CD4-positive, alpha-beta memory T cell (primary cell): ENCODE measurements at places on chromosomes 5 and 9. TPM values are rescaled to one million over a fixed set of nuclear protein-coding genes. Genes with fewer than 3 reads are reported as not detected.

Gene RASGRF2
- 33.7 TPM for total RNA-seq

Gene FSTL4
- total RNA-seq: not detected

Gene LHFPL2
- 2.7 TPM for total RNA-seq

Gene GALNT12
- total RNA-seq: 13.8 TPM

Gene GABRG2
- not detected for total RNA-seq

Gene SLC6A18
- total RNA-seq: not detected

Gene FOXI1
- not detected for total RNA-seq

Gene MATR3
- 255 TPM for total RNA-seq
